T47D (cell line): ENCODE measurements at places on chromosomes 5 and 9.

DNA sequence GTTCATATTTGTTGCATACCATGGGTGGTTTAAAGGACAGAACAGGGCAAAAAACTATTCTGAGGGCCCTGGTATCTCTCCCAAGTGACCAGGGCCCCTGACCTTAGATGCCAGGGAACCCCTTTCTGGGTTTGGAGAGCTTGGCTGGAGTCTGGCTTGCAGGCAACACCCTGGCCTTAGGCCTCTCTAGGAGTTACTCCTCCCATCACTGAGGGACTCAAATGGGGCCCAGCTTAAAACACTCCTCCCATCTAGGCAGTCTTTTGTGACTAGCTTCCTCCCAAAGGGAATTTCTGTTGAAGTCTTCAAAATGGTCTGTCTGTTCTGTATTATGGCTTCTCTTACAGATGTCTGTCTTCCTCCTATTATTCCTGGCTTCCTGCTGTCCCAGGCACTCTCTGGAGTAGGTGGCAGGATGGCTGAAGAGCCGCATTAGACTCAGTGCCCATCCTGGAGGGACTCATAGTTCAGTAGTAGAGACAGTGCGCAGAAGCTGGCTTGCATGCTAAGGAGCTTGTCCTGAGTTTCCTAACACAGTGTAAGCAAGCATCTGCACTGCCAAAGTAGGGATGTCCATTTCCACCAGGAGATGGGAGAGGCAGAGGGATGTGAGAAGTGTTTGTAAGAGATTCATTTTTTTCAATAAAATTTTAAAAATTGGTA lies 10.0 kb downstream of the COL15A1 start:
- DNase-seq, result no peak

- DNase-seq, result no peak
These were observed 18.0 kb downstream of the NEURL1B start for GRCh38 chr5:172658961-172659501.

GRCh38 chr5:102747386-102748166 lies 7.5 kb upstream of the PAM start:
- no peak for DNase-seq

- DNase-seq, result no peak
These were observed 18.9 kb downstream of the RALGPS1 start for GRCh38 chr9:126933334-126933980.

GRCh38 chr5:180795771-180796313 lies 6.8 kb downstream of the MGAT1 start:
- DNase-seq, result no peak

- DNase-seq, result no peak
These were observed 13.6 kb upstream of the CFAP157 start for GRCh38 chr9:127693143-127693542.

DNA sequence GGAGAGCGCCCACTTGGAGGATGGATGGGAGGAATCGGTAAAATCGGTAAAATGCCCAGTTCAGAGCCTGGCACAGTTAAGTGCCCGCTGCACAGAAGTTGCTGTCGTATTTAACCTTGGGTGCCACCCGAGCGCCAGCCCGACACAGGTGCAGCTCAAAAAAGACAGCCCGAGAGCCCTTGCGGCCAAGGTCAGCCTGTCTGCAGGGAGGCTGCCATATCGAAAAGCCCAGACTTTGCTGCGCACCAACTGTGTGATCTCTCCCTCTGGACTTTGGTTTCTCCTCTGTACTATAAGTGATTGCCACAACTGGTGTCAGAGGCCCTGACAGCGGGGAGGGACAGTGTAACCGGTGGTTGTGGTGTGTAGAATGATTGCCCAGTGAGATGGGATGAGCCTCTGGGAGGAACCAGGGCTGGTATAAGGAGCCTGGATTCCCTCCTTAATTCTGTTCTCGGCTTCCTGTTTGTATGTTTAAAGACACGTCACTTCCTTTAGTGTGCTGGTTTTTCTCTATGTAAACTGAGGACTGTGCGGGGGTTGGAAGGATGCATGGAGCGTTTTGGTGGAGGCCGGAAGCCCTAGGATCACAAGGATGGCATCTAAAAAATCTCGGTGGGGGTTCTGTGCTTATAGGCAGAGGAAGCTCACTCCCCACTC lies 792 bp downstream of the NTMT1 start:
- no peak for DNase-seq

- DNase-seq, result no peak
These were observed 102.6 kb downstream of the WNK2 start for GRCh38 chr9:93286252-93287188.

GRCh38 chr9:86354011-86354817 lies at the start of gene TUT7:
TSS of gene TUT7 (minus strand) at chr9:86354410. CDS start at chr9:86353199, 1,211 bp downstream.
- peak; percentile 96 for DNase-seq

DNA sequence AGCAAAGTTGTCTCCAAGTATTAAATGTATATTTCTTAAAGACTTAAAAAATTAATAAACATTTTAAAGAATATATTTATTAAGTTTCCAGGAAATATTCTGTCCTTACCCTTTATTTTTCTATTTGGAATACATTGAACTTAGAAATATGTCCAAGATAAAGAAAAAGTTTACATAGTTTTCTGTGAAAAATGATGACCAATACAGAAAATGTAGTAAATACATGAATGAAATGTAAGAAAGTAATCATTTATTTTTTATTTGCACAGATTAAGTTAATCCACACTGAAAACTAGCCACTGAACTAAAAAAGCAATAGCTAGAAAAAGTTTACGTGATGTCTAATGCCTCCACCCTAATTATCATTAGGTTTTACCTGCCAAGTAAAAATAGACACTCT lies 273.2 kb downstream of the ARL15 start:
- no peak for DNase-seq

GRCh38 chr5:143781993-143782520 lies 29.9 kb upstream of the HMHB1 start:
- DNase-seq, result no peak

- no peak for DNase-seq
These were observed 14.7 kb downstream of the DIAPH1 start for GRCh38 chr5:141603923-141604717.

GRCh38 chr5:147552897-147553296 lies 43.0 kb upstream of the DPYSL3 start:
- no peak for DNase-seq

DNA sequence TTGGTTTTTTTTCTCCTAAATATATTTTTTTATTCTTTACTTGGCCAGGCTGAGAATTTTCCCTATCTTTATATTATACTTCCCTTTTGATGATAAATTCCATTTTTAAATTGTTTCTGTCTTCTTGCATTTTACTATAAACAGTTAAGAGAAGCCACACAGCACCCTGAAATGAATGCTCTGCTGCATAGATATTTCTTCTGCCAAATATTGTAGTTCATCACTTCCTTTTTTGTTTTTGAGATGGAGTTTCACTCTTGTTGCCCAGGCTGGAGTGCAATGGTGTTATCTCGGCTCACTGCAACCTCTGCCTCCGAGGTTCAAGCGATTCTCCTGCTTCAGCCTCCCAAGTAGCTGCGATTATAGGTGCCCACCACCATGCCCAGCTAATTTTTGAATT lies 8.5 kb upstream of the INIP start:
- DNase-seq, result no peak

DNA sequence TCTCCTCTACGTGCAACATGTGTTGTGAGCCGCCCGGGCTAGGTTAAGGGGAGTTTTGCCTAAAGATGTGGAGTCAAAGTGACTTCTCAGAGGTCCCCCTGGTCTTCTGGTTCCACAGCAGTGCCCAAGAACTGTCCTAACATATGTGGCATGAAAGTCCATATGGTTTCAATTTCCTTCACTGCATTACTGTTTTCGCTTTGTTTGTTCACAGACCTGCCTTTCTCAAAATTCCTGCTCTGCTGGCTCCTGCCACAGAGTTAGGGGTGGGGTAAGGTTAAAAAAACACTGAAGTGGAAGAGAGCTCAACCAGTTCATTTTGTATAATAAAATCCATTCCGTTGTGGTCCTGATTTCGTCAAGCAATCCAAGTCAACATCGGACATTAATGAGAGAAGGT lies 289.4 kb downstream of the DMAC1 start:
- peak; percentile 50 for DNase-seq

- no peak for DNase-seq
These were observed 9.3 kb downstream of the ADCY2 start for GRCh38 chr5:7405277-7405676.

DNA sequence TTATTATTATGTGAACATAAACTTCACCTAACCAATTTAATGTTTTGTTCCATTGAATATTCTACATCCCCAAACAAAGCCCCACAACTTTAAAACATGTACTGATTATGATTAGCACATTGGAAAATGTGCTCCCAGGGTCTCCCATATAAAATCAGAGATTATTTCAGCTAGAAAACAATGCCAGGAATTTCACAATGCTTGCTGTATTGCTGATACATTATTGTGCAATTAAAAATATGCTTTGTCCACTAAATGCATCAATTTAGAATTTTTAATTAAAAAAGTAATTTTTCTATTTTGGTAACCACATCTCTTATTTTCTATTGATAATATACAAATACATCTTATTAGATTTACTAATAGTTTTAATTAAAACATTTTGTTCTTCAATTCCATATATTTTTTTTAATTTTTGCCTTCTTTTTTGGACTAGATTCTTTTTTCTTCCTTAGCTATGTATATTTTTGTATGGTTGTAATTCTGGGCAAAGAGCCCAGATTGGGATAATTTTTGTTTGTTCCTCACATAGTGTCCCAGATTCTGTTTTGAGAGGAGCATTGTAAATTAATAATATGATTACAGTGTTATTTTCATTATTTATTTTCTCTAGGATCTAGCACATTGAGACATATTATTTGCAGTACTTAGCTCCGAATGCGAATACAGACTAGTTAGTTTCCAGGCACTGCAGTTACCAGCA lies 241.5 kb upstream of the CDH18 start:
- DNase-seq, result no peak

DNA sequence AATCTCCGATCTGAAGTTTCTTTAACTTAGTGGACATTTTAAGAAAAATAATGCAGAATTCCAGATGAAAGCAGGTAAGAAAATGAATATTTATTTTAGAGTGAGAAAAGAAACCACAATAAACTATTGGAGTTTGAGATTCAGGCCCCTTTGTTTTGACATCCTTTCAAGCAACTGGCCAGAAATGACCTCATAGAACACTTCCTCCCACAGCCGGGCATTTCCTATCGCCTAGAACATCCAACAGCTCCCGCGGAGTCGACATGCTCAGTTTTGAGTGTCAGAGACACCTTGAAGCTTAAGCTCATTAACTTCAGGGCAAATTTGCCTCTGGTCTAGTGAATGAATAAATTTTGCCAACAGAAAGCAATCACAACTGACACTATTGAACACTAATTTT lies 369.2 kb downstream of the TLE4 start:
- no peak for DNase-seq

GRCh38 chr5:169335806-169336205 lies 34.9 kb upstream of the SLIT3 start:
- DNase-seq, result no peak

DNA sequence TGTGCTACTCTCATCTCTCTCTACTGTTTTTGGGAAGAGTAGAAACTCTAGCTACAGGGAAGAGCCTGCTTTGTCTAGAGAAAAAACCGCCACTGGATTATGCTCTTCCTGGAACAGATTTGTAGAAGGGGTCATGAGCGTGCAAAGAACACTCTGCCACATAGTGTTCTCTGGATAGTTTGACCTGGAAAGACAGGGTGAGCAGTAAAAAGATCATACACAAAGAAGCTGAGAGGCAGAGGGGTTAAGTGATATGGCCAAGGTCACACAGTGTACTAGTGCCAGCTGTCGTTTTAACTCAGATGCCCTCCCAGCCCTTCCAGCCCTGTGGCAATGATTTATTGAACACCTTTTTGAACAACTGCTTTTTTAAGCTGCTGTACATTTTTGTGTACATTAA lies 182.2 kb downstream of the NNT start:
- no peak for DNase-seq

DNA sequence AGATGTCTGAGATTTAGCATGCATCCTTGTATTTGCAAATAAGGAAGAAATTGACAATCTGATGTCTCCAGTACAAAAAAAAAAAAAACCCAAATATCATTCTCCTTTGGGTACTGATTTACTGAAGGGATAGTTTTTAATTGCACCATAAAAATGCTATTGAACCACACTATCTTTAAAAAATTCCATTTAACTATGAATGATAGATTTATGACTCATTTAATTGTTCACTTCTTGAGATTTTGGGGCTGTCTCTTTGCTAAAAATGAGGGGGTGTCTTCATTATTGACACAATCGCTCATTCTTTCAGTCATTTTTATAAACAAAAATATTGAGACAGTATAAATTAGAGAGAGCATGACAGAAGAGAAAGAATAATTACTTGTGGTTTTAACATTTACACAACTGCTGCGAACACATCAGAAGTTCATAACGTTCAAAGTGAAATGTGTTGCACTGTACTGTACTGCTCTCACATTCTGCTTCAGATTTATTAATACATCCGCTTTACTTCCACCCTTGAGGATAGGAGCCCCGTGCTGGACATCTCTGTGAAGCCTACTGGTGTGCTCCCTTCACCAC lies 142.3 kb downstream of the MEF2C start:
- no peak for DNase-seq

- no peak for DNase-seq
These were observed 1.2 kb downstream of the ZNF608 start for GRCh38 chr5:124745007-124745927.

DNA sequence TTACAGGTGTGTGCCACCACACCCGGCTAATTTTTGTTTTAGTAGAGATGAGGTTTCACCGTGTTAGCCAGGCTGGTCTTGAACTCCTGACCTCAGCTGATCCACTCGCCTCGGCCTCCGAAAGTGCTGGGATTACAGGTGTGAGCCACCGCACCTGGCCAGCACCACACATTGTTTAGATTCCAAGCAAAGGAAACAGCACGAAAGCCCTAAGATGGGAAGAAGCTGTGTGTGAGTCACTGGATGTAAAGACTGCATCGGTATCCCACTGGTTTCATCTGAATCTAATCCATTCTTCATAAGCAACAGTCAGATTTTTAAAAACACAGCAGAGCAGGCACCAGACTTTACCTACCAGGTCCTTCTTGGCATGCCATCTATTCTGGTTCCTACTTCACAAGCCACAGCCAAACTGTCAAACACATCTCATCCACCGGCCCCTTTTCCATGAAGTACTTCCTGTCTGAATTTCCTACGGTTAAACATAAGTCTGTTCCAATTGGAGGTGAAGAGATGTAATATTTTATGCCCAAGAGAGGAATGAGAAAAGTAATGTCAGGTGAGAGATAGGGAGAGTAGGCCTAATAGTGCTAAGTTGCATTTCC lies 17.4 kb downstream of the UBTD2 start:
- no peak for DNase-seq

- no peak for DNase-seq
These were observed 1096.9 kb upstream of the NUDT12 start for GRCh38 chr5:104659497-104659896.

GRCh38 chr9:134602547-134603362 lies 38.8 kb upstream of the COL5A1 start:
- DNase-seq, result no peak

DNA sequence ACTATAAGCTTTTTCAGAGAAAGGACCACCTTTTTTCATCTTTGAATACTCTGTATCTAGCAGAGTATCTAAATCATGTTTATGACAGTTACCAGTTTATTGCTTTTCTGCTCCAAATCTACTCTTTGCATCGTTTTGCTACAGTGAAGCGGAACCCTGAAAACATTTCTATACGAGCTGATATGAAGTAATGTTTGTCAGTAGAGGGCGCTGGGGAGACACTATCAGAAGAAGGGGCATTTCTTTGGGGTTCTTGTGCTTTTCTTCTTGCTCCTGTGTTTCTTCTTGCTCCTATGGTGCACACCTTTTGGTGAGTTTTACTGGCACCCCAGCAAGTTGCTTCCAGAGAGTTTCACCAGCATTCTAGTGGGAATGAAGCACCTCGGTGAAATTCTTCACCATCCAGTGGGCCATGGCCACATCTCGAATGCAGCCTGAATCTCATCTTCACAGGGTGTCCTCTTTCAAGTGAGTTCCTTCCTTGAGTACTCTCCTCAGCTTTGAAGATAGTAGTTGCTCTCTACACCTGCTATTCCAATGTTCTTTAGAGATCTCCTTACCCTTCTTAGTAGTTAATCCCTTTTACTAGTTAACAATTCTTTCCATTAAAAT lies 98.4 kb downstream of the FGF1 start:
- peak; percentile 57 for DNase-seq
